ENCODE measurements at places on chromosomes 2 and 18.

- DNase-seq = no peak
Measured at GRCh38 chr2:159026170-159026569, 57.7 kb downstream of the TANC1 start.

- DNase-seq = no peak
Measured at GRCh38 chr2:18907508-18907907, 318.1 kb upstream of the NT5C1B start.

- no peak for DNase-seq
Measured at GRCh38 chr2:158009399-158009798, 92.3 kb upstream of the UPP2 start.

DNA sequence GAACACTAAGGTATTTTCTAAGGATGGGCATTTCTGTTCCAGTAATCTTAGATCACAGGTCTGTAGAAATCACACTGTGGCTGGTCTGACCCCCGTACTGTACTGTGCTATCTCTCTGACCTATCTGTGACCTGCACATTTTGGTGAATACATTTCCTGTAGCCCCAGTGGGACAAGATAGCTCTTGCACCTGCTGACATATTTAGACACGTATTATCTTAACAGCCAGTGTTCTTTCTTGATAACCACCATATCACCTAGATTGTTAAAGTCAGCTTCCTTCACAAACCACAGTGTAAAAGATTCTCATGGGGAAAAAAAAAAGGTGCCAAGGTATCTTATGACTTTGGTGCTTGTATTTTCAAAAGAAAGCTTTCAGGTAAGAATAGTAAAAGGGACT lies 39.8 kb upstream of the TMEM247 start:
- DNase-seq = no peak

- DNase-seq = no peak
Measured at GRCh38 chr2:3606370-3607201, 11.7 kb downstream of the COLEC11 start.

GRCh38 chr2:171814883-171815282 lies 79.2 kb downstream of the SLC25A12 start:
- DNase-seq = peak; percentile 89

- DNase-seq = no peak
Measured at GRCh38 chr2:159168707-159169106, 117.8 kb downstream of the WDSUB1 start.

GRCh38 chr2:230473378-230473777 lies 57.4 kb downstream of the SP100 start:
- DNase-seq = no peak

DNA sequence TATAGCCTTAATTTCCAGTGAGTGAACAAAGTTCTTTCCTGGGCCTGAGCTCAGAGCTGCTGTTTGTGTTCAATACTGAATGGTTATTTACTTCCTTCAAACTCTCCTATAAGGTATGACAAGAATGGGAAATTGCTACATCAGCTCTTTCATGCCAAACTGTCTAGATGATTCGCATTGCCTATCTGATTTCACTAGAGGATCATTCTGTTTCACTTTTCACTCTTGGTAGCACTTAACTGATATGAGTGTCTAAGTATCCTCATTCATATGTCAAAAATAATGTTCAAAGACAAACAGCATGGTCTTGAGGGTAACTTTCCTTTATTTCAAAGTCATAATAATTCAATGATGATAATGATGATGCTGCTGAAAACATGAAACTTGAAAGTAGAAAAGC lies 32.9 kb upstream of the SCG2 start:
- no peak for DNase-seq

DNA sequence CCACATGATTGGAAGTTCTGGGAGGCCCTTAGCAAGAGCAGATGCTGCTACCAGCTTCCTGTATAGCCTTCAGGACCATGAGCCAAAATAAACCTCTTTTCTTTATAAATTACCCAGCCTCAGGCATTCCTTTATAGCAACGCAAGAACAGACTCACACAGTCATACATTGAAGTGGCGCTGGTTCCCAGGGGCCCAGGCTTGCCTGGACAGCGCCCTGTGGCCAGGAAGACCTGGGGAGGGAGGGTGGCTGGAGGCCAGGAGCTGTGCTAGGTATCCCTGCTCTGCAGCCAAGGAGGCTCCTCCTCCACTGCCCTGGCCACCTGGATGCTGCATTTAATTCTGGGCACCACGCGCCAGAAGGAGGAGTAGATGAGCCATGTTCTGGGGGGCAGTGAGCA lies 98.1 kb downstream of the AGAP1 start:
- DNase-seq = no peak

DNA sequence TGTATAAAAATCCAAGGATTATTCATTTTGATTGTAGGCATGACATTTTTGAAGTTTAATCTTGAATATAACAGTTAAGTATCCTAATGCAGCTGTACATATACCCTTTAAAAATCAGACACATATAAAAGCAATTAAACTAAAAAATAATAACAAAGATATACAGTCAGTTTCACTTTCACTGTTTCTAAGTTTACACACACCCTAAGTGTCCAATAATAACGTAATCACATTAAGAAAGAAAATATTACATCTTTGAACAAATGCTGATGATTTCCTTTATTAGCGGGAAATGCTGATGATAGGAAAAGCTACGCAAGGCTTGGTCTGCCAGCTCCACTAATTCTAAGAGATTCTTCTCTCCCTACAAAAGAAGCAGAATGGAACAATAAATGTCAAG lies 38.8 kb downstream of the RTTN start:
- DNase-seq = no peak

GRCh38 chr2:6623746-6624145 lies 242.0 kb downstream of the CMPK2 start:
- DNase-seq = no peak

DNA sequence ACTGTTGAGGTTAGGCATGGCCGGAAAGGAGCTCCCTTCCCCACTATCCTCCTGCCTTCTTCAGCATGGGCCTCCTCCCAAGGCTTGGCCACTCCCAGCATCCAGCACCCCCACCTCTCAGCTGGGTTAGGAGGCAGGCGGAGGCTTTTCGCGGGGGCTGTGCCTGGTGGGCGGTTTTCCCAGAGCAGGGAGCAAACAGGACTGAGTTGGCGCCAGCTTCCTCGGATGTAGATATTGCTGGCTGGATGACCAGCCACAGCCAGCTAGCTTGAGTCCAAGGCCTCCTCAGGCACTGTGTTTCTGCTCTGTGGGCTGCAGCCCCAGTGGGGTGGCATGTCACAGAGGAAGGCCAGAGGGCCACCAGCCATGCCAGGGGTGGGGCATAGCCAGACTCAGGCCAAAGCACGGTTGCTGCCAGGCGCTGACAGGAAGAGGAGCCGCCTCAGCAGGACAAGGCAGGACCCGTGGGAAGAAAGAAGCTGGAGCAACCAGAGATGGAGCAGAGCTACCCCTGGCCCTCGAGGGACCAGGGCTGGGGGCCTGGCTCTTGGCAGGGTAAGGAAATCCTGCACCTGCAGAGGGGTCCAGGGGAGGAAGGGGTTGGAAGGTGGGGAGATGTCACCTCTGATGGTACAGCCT lies at the start of gene TCF23:
TSS of gene TCF23 (plus strand) at position 204 of the 639 bp plus-strand sequence. CDS start at position 334, 130 bp downstream.
- DNase-seq = no peak

DNA sequence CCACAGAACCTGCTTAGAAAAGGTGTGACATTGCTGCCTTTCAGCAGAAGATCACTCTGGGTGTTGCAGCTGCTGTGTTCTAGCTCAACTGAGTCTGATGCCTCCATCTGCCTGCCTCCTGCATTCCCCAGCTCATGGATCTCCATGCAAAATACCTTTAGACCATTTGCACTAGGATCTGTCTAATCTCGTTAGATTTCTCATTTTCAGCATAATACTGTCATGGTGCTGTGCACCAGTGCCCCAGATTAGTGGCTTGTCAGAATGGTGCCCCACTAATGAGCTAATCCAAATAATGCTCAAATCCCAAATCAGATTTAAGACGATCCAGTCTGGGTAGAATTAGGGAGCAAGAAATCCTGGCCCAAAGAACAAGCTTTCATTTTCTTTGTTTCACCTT lies 284.4 kb upstream of the PARD3B start:
- DNase-seq = no peak

GRCh38 chr2:207937823-207938222 lies 87.5 kb downstream of the PLEKHM3 start:
- DNase-seq = no peak

DNA sequence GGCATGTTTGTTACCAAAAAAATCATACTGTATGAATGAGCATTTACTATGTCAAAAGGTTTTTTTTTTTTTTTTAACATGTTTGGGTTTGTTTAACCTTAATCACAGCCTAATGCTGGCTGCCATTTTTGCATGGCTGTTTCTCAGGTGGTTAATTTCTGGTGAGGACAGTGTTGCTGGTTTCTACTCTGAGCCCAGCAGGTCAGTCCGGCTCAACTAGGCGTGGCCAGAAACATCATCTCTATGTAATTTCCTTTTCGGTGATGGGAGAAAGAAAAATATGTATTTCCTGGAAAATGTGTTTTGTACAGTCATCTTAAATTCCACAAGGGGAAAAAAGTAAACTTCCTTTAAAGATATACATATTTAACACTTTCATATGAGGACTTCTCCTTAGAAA lies 24.9 kb upstream of the BZW1 start:
- no peak for DNase-seq

DNA sequence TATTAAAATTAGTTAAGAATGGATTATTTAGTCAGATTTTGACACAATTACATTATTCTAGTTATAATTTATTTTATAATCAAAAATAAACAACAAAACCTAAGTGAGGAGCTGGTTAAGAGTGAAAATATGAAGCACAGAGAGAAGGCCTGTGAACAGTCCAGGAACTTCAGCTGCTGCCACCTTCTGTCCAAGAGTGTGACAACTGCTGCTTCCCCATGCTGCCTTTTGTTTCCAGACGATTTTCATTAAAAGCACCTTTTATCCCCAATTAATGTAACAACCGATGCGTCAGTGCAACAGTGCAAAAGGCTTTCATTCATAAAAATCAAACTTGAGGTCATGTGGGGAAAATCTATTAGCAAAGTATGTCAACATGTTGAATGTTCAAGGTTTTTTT lies 363.6 kb downstream of the CTNNA2 start:
- DNase-seq = peak; percentile 23

- no peak for DNase-seq
Measured at GRCh38 chr2:34646901-34647300, 1047.8 kb upstream of the FAM98A start.

GRCh38 chr18:63376538-63376937 lies 9.5 kb upstream of the KDSR start:
- no peak for DNase-seq

DNA sequence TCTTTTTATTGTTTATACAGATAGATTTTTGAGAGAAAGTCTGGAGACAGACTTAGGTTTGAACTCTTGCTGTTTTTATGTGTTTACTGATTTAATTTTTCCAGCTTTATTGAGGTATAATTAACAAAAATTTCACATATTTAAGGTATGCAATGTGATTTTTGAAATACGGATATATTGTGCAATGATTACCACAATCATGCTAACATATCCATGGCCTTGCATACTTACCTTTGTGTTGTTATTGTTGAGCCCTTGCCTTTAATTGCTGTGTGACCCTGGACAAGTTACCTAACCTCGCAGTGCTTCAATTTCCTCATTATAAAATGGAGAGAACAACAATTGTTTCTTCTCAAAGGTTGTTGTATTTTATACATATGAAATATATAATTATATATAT lies 13.9 kb upstream of the RBMS1 start:
- DNase-seq = no peak

- no peak for DNase-seq
Measured at GRCh38 chr18:50104421-50104820, 90.5 kb downstream of the MYO5B start.

GRCh38 chr18:46333431-46334135 lies 229.4 kb downstream of the HAUS1 start:
- peak; percentile 28 for DNase-seq

- DNase-seq = no peak
Measured at GRCh38 chr2:174575124-174575776, 22.4 kb downstream of the WIPF1 start.

DNA sequence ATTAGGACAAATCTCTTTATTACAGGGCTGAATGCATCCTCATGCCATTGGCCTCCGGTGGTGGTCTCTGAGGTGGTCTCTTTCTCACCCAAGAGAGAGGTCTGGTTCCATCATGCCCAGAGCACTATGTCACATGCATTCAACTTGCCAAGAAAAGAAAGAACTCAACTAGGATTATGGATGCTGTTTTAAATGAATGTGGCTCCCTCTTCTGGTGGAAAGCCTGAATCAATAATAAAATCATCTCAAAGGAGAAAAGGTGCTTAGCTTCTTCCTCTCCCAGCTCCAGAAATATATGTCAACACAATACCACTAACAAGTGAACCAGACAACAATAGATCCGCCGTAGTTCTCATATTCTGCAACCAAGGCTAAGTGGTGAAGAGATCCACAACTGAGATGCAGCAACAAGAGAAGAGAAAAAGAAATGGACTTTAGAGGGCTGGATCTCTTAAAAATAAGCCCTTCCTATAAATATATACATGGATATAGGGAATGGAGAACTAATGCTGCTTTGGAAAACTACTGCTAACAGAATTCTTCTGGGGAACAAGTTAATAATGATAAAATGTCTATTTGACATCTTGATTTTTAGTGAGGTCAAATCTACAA lies 396.8 kb downstream of the NCKAP5 start:
- DNase-seq = peak; percentile 88

GRCh38 chr2:165544897-165545296 lies 75.4 kb downstream of the CSRNP3 start:
- no peak for DNase-seq

GRCh38 chr18:57353940-57354461 lies 1.6 kb downstream of the ST8SIA3 start:
- peak; percentile 67 for DNase-seq

DNA sequence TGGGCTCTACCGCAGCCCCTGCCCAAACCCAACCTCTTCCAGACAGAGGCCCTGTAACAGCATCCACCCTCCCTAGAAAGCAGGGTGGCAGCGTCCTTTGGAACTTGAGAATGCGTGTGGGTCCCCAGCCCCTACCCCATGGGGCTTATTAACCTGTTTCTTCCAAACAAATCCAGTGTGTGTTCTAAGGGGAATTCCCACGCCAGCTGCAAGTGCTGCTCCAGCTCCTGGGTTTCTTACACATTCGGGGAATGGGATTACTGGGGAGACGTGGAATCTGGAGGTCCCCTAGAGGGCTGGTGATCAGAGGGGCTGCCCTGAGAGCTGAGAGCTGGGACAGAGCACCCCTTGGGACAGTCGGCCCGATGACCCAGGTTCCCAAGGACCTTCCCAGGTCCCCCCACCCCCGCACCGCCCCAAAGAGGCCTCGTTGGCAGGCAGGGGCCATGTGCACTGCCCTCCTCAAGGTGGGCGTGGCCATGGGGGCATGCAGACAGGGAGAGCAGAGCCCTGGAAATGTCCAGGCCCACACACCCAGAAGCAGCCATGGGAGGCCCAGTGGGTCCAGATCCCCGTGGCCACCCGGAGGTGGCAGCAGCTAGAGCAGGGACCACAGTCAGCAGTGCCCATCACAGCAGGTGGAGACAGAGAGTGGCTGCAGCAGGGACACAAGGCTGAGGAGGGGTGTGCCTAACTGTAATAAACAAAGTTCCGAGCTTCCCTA lies 18.8 kb upstream of the TEX44 start:
- DNase-seq = no peak

Data from NCI-H2227 treated with DMSO at 0.1 percent for 48 hours (cell line).